ENCODE measurements at places on chromosomes 12 and 14. TPM values are rescaled to one million over a fixed set of nuclear protein-coding genes. Genes with fewer than 3 reads are reported as not detected.

GRCh38 chr12:26719852-26720251, 113.1 kb downstream of the ITPR2 start:
- no peak overlapping the region for H3K4me3 ChIP-seq
- peaks cover under 1% of the 10 kb centered on the region for H3K36me3 ChIP-seq
- no peak overlapping the region for H3K27ac ChIP-seq
- DNase-seq, result no peak
- H3K27me3 ChIP-seq, result peaks cover 3% of the 10 kb centered on the region
- H3K4me1 ChIP-seq, result peaks cover 51% of the 10 kb centered on the region

- no peak overlapping the region for H3K4me3 ChIP-seq
- no peaks in the 10 kb centered on the region for H3K27me3 ChIP-seq
- peaks cover 2% of the 10 kb centered on the region for H3K4me1 ChIP-seq
- no peak for DNase-seq
Observed at GRCh38 chr14:75769047-75769685, 108.1 kb downstream of the TTLL5 start.

DNA sequence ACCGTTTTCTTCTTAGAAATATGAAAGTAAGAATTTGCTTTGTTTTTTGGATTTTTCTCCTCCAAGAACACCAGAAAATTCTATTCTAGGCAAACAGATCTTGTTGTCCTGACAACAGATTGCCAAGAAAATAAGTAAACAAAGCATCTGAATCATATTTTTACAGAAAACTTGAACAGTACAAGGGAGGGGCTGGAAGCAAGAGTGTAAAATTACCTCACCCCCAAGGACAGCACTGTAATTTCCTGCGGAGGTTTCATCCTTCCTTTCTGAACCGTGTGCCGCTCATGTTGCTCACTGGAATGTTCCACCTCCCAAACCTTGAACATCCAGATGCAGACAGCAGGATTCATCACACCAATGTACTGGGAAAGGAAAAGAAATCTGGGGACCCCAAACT, 5.4 kb upstream of the CAMKK2 start:
- no peaks in the 10 kb centered on the region for H3K36me3 ChIP-seq
- H3K27me3 ChIP-seq, result peaks cover 4% of the 10 kb centered on the region
- DNase-seq, result no peak

GRCh38 chr12:124756760-124757159, 106.9 kb downstream of the SCARB1 start:
- H3K27me3 ChIP-seq, result peaks cover 21% of the 10 kb centered on the region
- H3K36me3 ChIP-seq, result peaks cover 10% of the 10 kb centered on the region
- H3K27ac ChIP-seq, result peak overlapping the region; percentile 4
- H3K4me3 ChIP-seq, result no peak overlapping the region

GRCh38 chr14:32004300-32004699, 72.8 kb upstream of the ARHGAP5 start:
- no peak overlapping the region for H3K27ac ChIP-seq
- no peaks in the 10 kb centered on the region for H3K27me3 ChIP-seq
- no peak for DNase-seq
- H3K4me1 ChIP-seq, result peaks cover 4% of the 10 kb centered on the region
- H3K4me3 ChIP-seq, result no peak overlapping the region

The NTN4 gene
- 0.59 TPM for total RNA-seq

The GLT8D2 gene
- total RNA-seq, result not detected

The MAGOHB gene
- 22.1 TPM for total RNA-seq
